Transverse colon (tissue), 4 donors: ENCODE measurements at places on chromosomes 13 and 19. TPM values are rescaled to one million over a fixed set of nuclear protein-coding genes. Genes with fewer than 3 reads are reported as not detected.
A peak's percentile ranks its signal among the peaks of the same experiment; 100 is the strongest.

GRCh38 chr13:80840316-80840976, 499.5 kb upstream of the SPRY2 start:
- no peaks in the 10 kb centered on the region for H3K4me1 ChIP-seq
- H3K27me3 ChIP-seq: no peaks in the 10 kb centered on the region
- H3K4me3 ChIP-seq: no peak overlapping the region
- DNase-seq: no peak
- no peak overlapping the region for H3K27ac ChIP-seq

GRCh38 chr19:19077103-19077502, 13.3 kb downstream of the SLC25A42 start:
- no peaks in the 10 kb centered on the region for H3K36me3 ChIP-seq
- no peak overlapping the region for H3K4me3 ChIP-seq
- H3K27me3 ChIP-seq: no peaks in the 10 kb centered on the region
- no peak overlapping the region for H3K27ac ChIP-seq

GRCh38 chr19:10219678-10220077, 11.5 kb downstream of the S1PR2 start:
- no peaks in the 10 kb centered on the region for H3K36me3 ChIP-seq
- H3K4me1 ChIP-seq: no peaks in the 10 kb centered on the region
- no peak overlapping the region for H3K27ac ChIP-seq
- no peak for DNase-seq

GRCh38 chr13:87942205-87942604, 271.0 kb downstream of the SLITRK5 start:
- H3K27me3 ChIP-seq: no peaks in the 10 kb centered on the region
- H3K4me3 ChIP-seq: no peak overlapping the region
- H3K36me3 ChIP-seq: no peaks in the 10 kb centered on the region
- H3K4me1 ChIP-seq: no peaks in the 10 kb centered on the region
- DNase-seq: no peak

- peak overlapping the region; percentile 67 for H3K27ac ChIP-seq
- no peak overlapping the region for H3K4me3 ChIP-seq
- H3K27me3 ChIP-seq: no peaks in the 10 kb centered on the region
- H3K36me3 ChIP-seq: no peaks in the 10 kb centered on the region
- H3K4me1 ChIP-seq: peaks cover 27% of the 10 kb centered on the region
Measured at GRCh38 chr13:33537026-33537425, 251.5 kb upstream of the STARD13 start.

DNA sequence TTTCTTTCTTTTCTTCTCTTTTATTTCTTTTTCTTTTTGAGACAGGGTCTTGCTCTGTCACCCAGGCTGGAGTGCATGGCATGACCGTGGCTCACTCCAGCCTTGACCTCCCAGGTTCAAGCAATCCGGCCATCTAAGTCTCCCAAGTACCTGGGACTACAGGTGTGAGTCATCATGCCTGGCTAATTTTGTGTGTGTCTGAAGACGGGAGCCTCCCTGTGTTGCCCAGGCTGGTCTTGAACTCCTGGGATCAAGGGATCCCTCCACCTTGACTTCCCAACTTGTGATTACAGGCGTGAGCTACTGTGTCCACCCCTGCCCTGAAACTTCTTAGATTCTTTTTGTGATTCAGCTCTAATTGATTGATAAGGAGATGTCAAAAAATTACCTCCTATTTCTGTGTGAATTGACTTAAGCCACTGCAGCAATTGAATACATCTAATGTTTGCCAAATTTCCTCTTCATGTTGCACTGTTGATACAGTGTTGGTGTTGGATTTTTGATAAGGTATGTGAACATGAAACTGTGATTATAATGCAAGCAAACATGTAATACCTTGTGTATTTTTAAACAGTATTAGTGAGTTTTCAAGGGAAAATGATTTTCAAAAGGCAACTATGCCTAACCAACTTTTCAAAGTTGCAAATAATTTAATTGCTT, 22.6 kb downstream of the KLF5 start:
- H3K27ac ChIP-seq: no peak overlapping the region
- no peaks in the 10 kb centered on the region for H3K27me3 ChIP-seq
- no peaks in the 10 kb centered on the region for H3K4me1 ChIP-seq
- no peak for DNase-seq
- peaks cover 8% of the 10 kb centered on the region for H3K36me3 ChIP-seq
- no peak overlapping the region for H3K4me3 ChIP-seq

- no peak overlapping the region for H3K4me3 ChIP-seq
- peaks cover 34% of the 10 kb centered on the region for H3K4me1 ChIP-seq
Measured at GRCh38 chr13:97142452-97142851, 79.7 kb upstream of the MBNL2 start.

DNA sequence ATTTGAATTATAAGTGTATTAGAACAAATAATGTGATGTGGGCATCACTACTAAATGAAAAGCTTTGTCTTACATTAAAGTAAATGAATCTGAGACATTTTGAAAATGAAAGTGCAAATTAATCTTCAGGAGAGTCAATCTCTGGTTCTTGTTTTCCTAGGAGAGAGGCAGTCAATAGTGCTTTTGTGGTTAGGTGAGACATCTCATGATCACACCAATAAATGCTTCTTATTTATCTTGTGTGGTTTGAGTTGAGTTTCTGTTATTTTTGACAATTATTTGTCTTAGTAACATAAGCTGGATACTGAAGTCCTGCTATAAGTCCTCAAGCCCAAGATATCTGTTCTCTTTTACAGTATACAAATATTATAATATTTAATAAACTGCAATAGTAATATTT, 1378.0 kb upstream of the PCDH9 start:
- H3K27me3 ChIP-seq: no peaks in the 10 kb centered on the region
- H3K27ac ChIP-seq: no peak overlapping the region
- H3K4me1 ChIP-seq: no peaks in the 10 kb centered on the region
- H3K4me3 ChIP-seq: no peak overlapping the region
- H3K36me3 ChIP-seq: no peaks in the 10 kb centered on the region

- no peak for DNase-seq
- H3K36me3 ChIP-seq: no peaks in the 10 kb centered on the region
- H3K27me3 ChIP-seq: no peaks in the 10 kb centered on the region
- H3K4me3 ChIP-seq: no peak overlapping the region
- H3K4me1 ChIP-seq: no peaks in the 10 kb centered on the region
- H3K27ac ChIP-seq: no peak overlapping the region
Measured at GRCh38 chr13:46114613-46115012, 9.8 kb upstream of the CPB2 start.

- no peak overlapping the region for H3K4me3 ChIP-seq
- no peaks in the 10 kb centered on the region for H3K36me3 ChIP-seq
- no peak overlapping the region for H3K27ac ChIP-seq
- DNase-seq: no peak
- peaks cover 2% of the 10 kb centered on the region for H3K4me1 ChIP-seq
Measured at GRCh38 chr13:40408602-40409001, 257.8 kb downstream of the FOXO1 start.

DNA sequence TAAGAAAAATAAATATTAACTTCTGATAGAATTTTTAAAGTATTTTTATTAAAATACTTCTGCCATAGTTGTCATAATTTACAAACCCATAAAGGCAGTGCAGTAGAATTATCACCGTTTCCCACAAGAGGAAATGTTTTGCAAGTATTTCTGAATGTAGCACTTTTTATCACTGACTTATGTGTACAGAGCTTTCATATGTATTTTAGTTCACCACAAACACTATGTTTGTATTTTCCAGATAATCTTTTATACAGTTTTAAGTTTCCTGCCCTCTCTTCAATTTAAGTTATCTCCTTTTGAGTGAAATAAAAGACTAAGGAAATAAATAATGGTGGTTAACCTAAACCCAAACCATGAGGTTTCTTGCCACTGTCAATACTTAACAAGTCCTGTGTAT, 24.2 kb downstream of the MIPEP start:
- H3K4me3 ChIP-seq: no peak overlapping the region
- H3K4me1 ChIP-seq: no peaks in the 10 kb centered on the region
- no peak overlapping the region for H3K27ac ChIP-seq
- DNase-seq: no peak

- no peaks in the 10 kb centered on the region for H3K36me3 ChIP-seq
- no peak for DNase-seq
- H3K27me3 ChIP-seq: no peaks in the 10 kb centered on the region
Measured at GRCh38 chr13:45104261-45104660, 16.0 kb upstream of the GTF2F2 start.

DNA sequence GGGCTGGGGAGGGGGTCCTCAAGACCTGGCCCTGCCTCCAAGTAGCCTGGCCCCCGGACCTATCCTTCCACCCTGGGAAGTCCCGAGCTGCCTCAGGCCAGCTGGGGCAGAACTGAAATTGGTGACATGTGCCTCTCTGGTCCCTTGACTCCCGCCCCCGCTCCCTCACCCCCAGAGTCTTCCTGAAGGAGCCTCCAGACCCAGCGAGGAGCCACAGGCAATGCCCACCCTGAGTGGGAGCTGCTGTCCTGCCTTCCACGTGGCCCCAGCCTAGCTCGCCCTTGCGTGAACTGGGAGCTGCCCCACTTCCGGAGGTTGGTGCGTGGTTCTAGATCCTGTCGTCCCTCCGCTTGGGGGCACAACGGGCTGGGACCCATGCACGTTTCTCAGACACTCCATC, 34.6 kb downstream of the CEBPA start:
- H3K27me3 ChIP-seq: no peaks in the 10 kb centered on the region
- no peaks in the 10 kb centered on the region for H3K36me3 ChIP-seq
- H3K27ac ChIP-seq: no peak overlapping the region
- H3K4me3 ChIP-seq: no peak overlapping the region
- no peak for DNase-seq

- peak overlapping the region; percentile 6 for H3K4me3 ChIP-seq
- no peaks in the 10 kb centered on the region for H3K36me3 ChIP-seq
- H3K27me3 ChIP-seq: peaks cover 70% of the 10 kb centered on the region
- H3K27ac ChIP-seq: no peak overlapping the region
- H3K4me1 ChIP-seq: no peaks in the 10 kb centered on the region
- DNase-seq: no peak
Measured at GRCh38 chr13:101916108-101916774, 463.8 kb downstream of the ITGBL1 start.

GRCh38 chr13:111461445-111462149, 141.2 kb downstream of the TEX29 start:
- H3K4me3 ChIP-seq: no peak overlapping the region
- H3K27me3 ChIP-seq: peaks cover 33% of the 10 kb centered on the region

- no peaks in the 10 kb centered on the region for H3K4me1 ChIP-seq
- peak overlapping the region; percentile 29 for H3K27ac ChIP-seq
- no peak for DNase-seq
- H3K36me3 ChIP-seq: no peaks in the 10 kb centered on the region
- H3K27me3 ChIP-seq: peaks cover 49% of the 10 kb centered on the region
- peak overlapping the region; percentile 32 for H3K4me3 ChIP-seq
Measured at GRCh38 chr19:48500830-48501493, 10.7 kb downstream of the LMTK3 start.

DNA sequence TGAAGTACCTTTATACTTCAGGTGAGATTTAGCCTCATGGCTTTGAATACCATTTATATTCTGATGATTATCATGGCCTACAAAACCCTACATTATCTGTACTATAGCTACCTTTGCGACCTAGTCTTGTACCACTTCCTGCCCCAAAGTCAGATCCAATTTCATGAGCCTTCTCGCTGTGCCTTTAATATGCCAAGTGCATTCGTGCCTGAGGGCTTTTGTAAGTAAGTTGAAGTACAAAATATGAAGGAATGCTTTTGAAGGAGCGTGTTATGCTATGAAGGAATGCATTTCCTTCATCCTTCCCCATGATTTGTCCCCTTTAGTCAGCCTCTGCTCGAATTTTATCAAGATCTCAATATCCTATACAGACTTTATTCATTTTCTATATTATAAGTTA, 9.2 kb upstream of the RASL11A start:
- peaks cover 8% of the 10 kb centered on the region for H3K4me1 ChIP-seq
- H3K27ac ChIP-seq: no peak overlapping the region
- no peak overlapping the region for H3K4me3 ChIP-seq
- H3K27me3 ChIP-seq: no peaks in the 10 kb centered on the region
- DNase-seq: no peak
- no peaks in the 10 kb centered on the region for H3K36me3 ChIP-seq

DNA sequence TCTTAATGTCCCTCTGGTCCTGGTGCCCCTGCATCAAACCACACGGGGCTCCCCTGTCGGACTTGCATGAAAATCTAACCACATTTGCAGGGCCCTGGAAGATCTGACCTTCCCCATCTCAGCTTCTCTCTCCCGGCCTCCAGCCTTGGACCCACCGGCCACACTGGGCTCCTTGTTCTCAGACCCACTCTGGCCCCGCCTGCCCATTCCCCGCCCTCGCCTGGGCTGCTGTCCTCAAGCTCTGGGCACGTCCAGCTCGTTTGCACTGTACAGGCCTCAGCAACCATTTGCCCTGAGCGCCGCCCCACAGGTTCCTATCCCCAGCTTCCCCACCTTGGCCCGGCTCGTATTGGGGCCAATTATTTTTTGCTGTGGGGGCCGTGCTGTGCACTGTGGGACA, 10.5 kb downstream of the MYO9B start:
- no peaks in the 10 kb centered on the region for H3K27me3 ChIP-seq
- H3K27ac ChIP-seq: no peak overlapping the region
- H3K4me3 ChIP-seq: no peak overlapping the region
- no peaks in the 10 kb centered on the region for H3K36me3 ChIP-seq
- H3K4me1 ChIP-seq: peaks cover 35% of the 10 kb centered on the region

- no peak overlapping the region for H3K27ac ChIP-seq
- no peak for DNase-seq
- H3K4me1 ChIP-seq: no peaks in the 10 kb centered on the region
- no peak overlapping the region for H3K4me3 ChIP-seq
- H3K36me3 ChIP-seq: no peaks in the 10 kb centered on the region
- H3K27me3 ChIP-seq: peaks cover 10% of the 10 kb centered on the region
Measured at GRCh38 chr19:29285187-29285687, 72.3 kb upstream of the UQCRFS1 start.

DNA sequence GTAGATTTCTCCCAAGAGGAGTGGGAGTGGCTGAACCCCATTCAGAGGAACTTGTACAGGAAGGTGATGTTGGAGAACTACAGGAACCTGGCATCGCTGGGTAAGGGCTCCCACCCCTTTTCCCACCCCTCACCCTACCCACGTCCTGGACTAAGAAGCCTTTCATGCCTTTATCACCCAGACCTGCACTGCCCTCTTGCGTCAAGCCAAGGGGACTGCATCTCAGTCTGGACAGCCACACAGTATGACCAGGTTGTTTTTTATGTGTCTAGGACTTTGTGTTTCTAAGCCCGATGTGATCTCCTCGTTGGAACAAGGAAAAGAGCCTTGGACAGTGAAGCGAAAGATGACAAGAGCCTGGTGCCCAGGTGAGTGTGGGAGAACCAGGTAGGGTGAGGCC, 8.8 kb downstream of the ZFP28 start:
- no peak overlapping the region for H3K4me3 ChIP-seq
- no peaks in the 10 kb centered on the region for H3K36me3 ChIP-seq
- no peak for DNase-seq
- H3K4me1 ChIP-seq: no peaks in the 10 kb centered on the region

The GPC5 gene
- total RNA-seq: 0.48 TPM

The CYSLTR2 gene
- not detected for total RNA-seq

The ATP1A3 gene
- total RNA-seq: not detected

The PODNL1 gene
- 3.3 TPM for total RNA-seq

The ZNF534 gene
- not detected for total RNA-seq

The MISP gene
- total RNA-seq: 346 TPM

The UPK1A gene
- total RNA-seq: not detected

The ZNF492 gene
- not detected for total RNA-seq

The IGFL3 gene
- total RNA-seq: not detected

The CEACAM7 gene
- 2,497 TPM for total RNA-seq

The PRKCG gene
- total RNA-seq: not detected

The LAIR1 gene
- total RNA-seq: 3.2 TPM

The ATXN8OS gene
- total RNA-seq: not detected

The PLIN5 gene
- 6.7 TPM for total RNA-seq
